ENCODE measurements at places on chromosomes 6 and 20. TPM values are rescaled to one million over a fixed set of nuclear protein-coding genes. Genes with fewer than 3 reads are reported as not detected.

The SMLR1 gene
- total RNA-seq: 0.16 TPM

The HS3ST5 gene
- 0.09 TPM for total RNA-seq

The DUSP15 gene
- 13.2 TPM for total RNA-seq

The ZNF334 gene
- total RNA-seq: 8.2 TPM

The HLA-DPB1 gene
- 181 TPM for total RNA-seq

The GSTA3 gene
- total RNA-seq: not detected

The PXT1 gene
- 0.13 TPM for total RNA-seq

The SPATA2 gene
- 9.0 TPM for total RNA-seq

The ANKRD6 gene
- total RNA-seq: 29.5 TPM

The DLK2 gene
- 0.50 TPM for total RNA-seq

The LY86 gene
- total RNA-seq: 6.1 TPM

The ERVFRD-1 gene
- 0.57 TPM for total RNA-seq

The RHAG gene
- total RNA-seq: not detected

The FAM217A gene
- not detected for total RNA-seq

The PPP1R14C gene
- total RNA-seq: 15.8 TPM

The ANGPT4 gene
- total RNA-seq: 0.57 TPM

The FAM135A gene
- 48.4 TPM for total RNA-seq

The CCN6 gene
- 6.7 TPM for total RNA-seq

The STX11 gene
- total RNA-seq: 6.7 TPM

The FLRT3 gene
- 70.3 TPM for total RNA-seq

The COL12A1 gene
- total RNA-seq: 28.3 TPM

The ARFGEF3 gene
- 7.8 TPM for total RNA-seq

The FAM209A gene
- total RNA-seq: 0.38 TPM

The MCCD1 gene
- 3.5 TPM for total RNA-seq

The HCRTR2 gene
- total RNA-seq: not detected

The LRRC73 gene
- 1.5 TPM for total RNA-seq

The HAO1 gene
- not detected for total RNA-seq

The DXO gene
- total RNA-seq: 21.3 TPM

The KCNK15 gene
- 11.7 TPM for total RNA-seq

The RAET1L gene
- 3.3 TPM for total RNA-seq
